Upper lobe of left lung (tissue), 6 donors: ENCODE measurements at places on chromosomes 3 and 15.

GRCh38 chr3:120498556-120499346 lies 48.0 kb upstream of the FSTL1 start:
- H3K4me3 ChIP-seq, result no peak overlapping the region
- no peaks in the 10 kb centered on the region for H3K36me3 ChIP-seq
- H3K27me3 ChIP-seq, result no peaks in the 10 kb centered on the region
- no peak for DNase-seq
- no peaks in the 10 kb centered on the region for H3K4me1 ChIP-seq
- H3K27ac ChIP-seq, result no peak overlapping the region

DNA sequence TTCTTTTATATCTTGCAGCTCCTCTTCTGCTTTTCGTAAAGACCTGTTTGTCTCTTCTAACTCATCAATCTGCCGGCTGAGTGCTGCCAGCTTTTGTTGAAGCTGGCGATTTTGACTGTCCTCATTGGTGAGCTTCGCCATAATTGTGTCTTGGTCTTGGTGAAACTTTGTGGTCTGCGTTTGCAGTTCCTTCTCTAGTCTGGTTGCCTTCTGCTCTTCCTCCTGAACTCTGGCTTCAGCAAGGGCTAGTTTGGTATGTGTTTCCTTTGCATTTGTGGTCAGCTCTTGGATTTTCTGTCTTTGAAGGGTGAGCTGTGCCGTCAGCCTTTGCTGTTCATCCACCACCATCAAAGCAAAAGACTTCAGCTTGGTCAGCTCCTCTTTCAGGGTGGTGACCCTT lies 32.9 kb downstream of the CMSS1 start:
- no peaks in the 10 kb centered on the region for H3K27me3 ChIP-seq
- H3K4me1 ChIP-seq, result peaks cover 12% of the 10 kb centered on the region
- no peak overlapping the region for H3K4me3 ChIP-seq
- H3K27ac ChIP-seq, result no peak overlapping the region
- peaks cover 11% of the 10 kb centered on the region for H3K36me3 ChIP-seq

DNA sequence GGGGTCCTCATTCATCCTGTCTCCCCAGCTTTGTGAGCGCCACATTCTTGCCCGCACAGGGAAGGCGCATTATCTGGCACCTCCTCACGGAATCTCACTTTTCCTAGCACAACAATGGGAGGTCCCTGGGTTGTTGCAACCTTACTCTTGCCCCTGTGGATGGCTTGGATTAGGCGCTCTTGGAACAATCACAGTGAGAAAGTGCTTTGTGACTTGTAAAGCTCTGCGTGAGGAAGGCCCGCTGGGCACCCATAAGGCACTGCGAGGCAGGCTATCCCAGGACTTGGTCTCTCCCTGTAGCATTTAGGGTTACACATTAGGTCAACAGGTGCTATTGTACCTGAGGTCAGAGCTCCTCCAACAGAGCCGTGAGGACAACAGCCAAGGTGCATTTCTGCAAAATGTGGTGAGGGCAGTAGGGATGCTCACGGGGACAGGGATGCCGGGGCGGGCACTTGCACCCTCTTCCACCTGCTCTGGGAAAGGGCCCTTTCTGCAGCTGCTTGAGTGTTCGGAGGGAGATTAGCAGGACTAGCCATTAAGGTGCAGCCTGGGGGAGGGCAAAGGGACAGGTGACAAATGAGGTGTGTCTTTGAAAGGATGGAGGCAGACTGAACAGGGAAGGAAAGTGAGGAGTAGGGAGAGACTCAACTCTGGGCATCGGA lies 13.9 kb upstream of the LRRC15 start:
- H3K4me1 ChIP-seq, result no peaks in the 10 kb centered on the region
- no peaks in the 10 kb centered on the region for H3K27me3 ChIP-seq
- H3K36me3 ChIP-seq, result no peaks in the 10 kb centered on the region
- no peak for DNase-seq

- no peak overlapping the region for H3K27ac ChIP-seq
- no peaks in the 10 kb centered on the region for H3K36me3 ChIP-seq
- H3K4me3 ChIP-seq, result no peak overlapping the region
These were observed 22.8 kb downstream of the KAT2B start for GRCh38 chr3:20062996-20063395.

- no peak for DNase-seq
- peaks cover 28% of the 10 kb centered on the region for H3K36me3 ChIP-seq
- H3K4me1 ChIP-seq, result peaks cover 2% of the 10 kb centered on the region
- no peak overlapping the region for H3K4me3 ChIP-seq
- H3K27ac ChIP-seq, result no peak overlapping the region
These were observed 7.0 kb downstream of the EIF2B5 start for GRCh38 chr3:184142199-184142598.

GRCh38 chr15:40942878-40943277 lies 10.4 kb upstream of the CHAC1 start:
- no peaks in the 10 kb centered on the region for H3K27me3 ChIP-seq
- H3K27ac ChIP-seq, result peak overlapping the region; percentile 93
- H3K4me3 ChIP-seq, result no peak overlapping the region
- no peaks in the 10 kb centered on the region for H3K36me3 ChIP-seq
- H3K4me1 ChIP-seq, result peaks cover 38% of the 10 kb centered on the region

GRCh38 chr3:67804089-67804488 lies 149.7 kb upstream of the SUCLG2 start:
- no peak for DNase-seq
- no peak overlapping the region for H3K4me3 ChIP-seq
- H3K4me1 ChIP-seq, result no peaks in the 10 kb centered on the region
